Activated CD4-positive, alpha-beta T cell treated with anti-CD3 and anti-CD28 coated beads, Interleukin-2, Interleukin-4, amounts not matched to agents 100 ng/mL and 50 ng/mL, durations not matched to agents 16 hours and 8 hours (primary cell): ENCODE measurements at places on chromosomes 16 and 17.

- no peak for DNase-seq
Observed at GRCh38 chr17:79883202-79883601, 44.0 kb upstream of the CBX4 start.

- DNase-seq: no peak
Observed at GRCh38 chr17:48254896-48255295, 147.3 kb downstream of the SNX11 start.

- DNase-seq: no peak
Observed at GRCh38 chr16:87598431-87598830, 3.9 kb upstream of the JPH3 start.

DNA sequence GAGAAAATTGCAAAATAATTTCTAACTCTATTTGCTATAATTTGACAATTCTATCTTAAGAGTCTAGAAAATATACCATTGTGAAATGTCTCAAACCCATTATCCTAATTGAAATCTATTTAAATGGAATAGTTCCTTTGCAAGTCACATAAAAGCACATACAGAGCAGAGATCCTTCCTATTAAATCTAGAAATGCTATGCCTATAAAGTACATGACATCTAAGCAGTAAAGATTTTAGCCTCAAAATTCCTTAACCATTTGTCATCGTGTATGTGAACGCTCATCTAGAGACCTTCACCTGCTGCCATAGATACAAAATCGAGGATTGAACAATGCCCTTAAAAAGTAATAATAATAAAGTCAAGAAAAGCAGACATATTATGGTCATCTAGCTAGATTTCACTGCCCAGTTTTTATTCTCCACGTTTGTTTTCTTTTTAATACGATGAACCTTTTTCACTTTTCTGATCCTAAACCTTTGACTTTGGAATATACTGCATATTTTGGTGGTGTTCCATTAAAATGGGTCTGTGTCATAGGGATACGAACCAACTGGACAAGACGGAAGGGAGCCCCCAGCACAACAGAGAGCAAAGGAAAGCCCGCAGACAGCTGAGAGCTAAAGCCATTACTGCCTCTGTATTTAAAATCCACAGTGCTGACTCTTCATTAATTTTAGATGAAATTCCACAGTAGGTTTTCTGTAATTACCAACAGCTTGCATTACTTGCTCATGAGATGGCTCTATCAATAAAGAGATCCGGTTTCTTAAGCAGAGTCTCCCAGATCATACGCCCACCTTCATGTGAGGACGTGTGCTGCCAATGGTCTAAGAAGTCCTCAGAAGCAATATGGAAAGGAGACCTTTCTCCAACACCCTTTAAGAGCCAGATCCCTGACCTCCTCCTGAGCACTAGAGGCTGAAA lies 17.6 kb downstream of the TEX2 start:
- DNase-seq: no peak

DNA sequence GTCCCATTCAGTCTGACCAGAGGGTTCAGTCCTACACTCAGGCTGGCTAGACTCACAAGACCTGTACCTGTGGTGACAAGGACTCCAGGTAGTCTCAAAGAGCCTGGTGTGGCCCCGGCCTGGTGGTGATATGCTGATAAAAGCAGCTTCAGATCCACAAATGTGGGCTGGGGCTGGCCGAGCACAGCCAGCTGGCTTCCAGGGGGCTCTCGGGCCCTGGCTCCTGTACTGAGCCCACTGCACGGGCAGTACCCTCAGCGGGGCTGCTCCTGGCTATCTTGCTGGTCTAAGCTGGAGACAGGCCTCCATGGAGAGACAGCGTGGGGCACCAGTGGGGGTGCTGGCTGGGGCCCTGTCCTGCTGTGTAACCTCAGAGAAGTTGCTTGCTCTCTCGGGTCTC lies 4.3 kb downstream of the SMIM5 start:
- DNase-seq: no peak

- no peak for DNase-seq
Observed at GRCh38 chr16:1526608-1527555, 6.6 kb upstream of the TMEM204 start.

DNA sequence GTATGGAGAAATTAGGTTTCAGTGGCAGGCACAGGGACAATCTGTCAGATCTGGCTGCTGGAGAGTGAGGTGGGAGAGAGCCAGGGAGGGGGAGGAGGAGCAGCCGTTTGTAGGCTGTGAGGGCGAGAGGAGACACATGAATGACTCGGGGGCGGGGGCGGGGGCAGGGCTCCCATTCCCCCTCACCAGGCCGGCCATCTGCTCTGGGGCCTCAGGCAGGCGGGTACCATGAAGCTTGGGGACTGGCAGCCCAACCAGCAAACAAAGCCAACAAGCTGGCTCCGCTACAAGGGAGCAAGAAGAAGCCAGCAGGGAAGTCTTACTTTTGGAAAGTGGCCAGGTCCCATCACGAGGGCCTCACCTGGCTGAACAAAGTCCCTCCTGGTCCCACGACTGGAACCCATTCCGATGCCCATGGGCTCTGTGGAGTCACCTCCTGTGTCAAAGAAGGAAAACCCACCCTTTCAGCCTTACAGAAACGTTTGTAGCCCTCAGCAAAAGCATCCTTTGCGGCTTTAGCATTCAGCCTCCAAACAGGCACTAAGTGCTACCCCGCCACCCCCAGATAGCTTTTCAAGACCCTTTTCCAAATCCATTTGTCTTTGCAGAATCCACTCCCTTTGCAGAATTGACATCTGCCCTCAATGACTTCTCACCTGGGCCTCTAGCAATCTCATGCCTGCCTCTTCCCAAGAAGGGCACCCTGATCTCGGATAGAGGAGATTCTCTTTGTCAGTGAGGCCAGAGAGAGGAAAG lies 9.2 kb upstream of the SSTR2 start:
- DNase-seq: no peak

DNA sequence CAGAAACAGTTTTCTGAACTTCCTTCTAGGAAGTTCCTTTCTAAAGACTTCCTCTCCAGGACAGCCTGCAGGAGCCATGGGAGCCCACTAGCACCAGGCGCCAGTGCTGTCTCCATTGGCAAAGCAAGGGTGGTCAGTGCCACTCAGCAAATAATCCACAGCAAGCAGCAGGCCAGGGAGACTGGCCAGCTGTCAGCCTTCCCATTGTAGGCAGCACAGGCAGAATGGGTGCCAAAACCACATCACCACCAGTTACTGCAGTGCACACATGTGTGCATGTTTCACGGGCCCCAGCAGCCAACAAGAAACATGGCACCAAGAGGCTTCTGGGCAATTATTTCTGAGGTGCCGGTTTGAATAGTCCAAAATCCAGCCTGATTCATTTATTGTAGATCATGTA lies 26.7 kb downstream of the DNASE1 start:
- no peak for DNase-seq

DNA sequence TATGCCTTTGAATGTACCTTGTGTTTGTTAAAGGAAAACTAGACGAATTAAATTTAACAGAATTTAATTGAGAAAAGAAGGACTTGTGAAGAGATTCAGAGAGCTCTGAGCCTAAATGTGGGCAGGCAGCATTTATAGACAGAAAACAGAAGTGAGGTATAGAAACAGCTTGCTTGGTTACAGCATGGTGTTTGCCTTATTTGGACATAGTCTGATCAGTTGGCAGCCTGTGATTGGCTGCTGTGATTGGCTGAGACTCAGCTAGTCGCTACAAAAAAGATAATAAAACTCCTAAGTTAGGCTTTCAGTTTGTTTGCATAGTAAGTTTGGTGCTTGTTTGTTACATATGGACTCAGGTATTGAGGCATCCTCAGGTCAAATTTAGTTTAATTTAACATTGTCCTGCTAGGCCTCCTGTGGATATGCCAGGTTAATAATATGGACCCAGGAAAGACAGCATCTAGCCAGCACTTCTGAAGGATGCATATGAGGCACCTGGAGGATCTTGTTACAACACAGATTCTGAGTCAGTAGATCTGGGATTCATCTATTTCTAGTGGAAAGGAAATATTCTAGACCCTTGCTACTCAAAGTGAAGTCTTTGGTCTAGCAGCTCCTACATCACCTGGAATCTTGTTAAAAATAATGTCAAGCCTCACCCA lies 43.4 kb downstream of the SLFN5 start:
- DNase-seq: no peak

GRCh38 chr17:9116311-9116835 lies 95.1 kb downstream of the NTN1 start:
- no peak for DNase-seq

- peak; percentile 21 for DNase-seq
Observed at GRCh38 chr16:50644729-50645128, 36.4 kb downstream of the SNX20 start.
